ENCODE measurements at places on chromosomes 5 and 9. TPM values are rescaled to one million over a fixed set of nuclear protein-coding genes. Genes with fewer than 3 reads are reported as not detected.

The AGTPBP1 gene
- total RNA-seq = 12.2 TPM

DNA sequence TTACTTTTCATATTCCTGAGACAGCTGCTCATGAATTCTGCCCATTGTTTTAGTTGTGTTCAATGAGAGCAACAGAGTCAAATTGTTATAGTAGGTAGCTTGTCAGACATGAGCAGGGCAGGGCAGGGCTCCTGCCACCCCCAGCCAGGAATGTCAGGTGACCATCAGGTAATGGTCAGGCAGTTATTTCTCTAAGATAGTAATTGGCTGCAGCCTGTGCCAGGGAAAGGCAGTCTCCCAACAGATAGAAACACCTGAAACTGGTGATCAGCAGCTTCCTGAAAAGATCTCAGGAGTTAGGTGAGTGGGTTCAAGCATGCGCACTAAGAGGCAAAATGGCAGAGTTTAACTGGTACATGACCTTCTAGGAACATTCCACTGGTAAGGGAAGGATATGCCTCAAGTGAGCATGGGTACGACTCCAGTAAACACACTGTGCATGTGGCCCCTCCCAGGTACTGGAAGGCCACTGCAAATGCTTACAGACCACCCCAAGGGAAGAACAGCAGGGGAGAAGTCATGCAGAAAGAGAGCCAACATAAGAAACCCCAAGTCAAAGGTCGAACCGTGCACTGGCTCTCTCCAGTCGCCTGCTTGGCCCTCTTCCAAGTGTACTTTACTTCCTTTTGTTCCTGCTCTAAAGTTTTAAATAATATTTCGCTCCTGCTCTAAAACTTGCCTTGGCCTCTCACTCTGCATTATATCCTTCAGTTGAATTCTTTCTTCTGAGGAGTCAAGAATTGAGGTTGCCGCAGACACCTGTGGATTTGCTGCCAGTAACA lies 25.1 kb downstream of the CARTPT start:
- DNase-seq = peak; percentile 90

The UNC5A gene
- total RNA-seq = 0.14 TPM

GRCh38 chr9:126148994-126149393 lies 177.6 kb upstream of the MVB12B start:
- peak; percentile 3 for DNase-seq

The ZNF879 gene
- 5.1 TPM for total RNA-seq

DNA sequence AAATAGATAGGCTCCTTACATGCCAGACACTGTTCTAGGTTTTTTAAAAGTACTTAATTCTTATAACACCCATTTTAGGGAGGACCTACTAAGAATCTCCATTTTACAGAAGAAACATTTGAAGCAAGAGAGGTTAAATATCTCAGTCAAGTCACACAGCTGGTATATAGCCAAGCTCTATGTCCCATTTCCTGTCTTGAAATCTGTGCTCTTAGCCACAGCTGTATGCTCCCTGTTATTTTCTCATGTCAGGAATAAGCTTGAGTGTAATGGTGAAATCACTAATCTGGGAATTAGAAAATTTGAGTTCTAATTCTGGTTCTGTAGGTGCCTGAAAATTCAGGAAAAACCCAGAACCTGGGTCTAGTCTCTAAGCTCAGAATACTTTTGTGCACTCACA lies 208.7 kb downstream of the BRINP1 start:
- no peak for DNase-seq

DNA sequence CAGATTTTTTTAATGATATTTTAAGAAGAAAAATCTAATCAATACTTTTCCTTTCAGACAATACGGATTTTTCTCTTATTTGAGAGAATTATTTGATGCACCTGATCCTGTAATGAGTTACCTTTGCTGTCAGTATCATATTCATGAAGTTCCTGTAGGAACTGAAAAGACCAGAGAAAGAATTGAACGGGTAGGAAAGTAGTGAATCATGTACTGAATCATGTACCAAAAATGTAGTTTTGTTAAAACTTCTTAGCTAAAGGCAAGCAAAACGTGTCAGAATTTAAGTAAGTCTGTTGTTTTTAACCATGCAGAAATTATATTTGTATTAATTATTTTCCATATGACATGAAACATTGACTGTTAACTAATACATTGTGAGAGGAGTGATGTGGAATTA lies 56.6 kb downstream of the SMC5 start:
- DNase-seq = no peak
